ENCODE measurements at places on chromosomes 6 and 20.
A peak's percentile ranks its signal among the peaks of the same experiment; 100 is the strongest.

DNA sequence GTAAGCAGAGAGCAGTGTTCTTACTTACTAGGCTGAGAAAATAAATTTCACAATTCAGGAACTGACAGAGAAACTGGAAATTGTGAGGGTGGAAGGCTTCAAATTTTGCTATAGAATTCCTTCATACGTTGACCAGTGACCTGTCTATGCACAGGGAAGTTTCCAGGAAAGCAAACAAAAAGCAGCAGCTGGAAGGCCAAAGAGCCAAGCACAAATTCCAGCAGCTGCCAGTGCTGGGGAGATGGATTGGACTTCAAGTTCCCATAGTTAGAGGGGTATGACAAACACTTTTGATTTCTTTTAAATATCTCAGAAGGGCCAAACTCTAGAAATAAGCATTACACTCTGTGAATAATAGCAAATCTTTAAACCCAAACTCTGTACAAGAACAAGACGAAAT, 299.1 kb upstream of the KCNQ5 start:
- no peak for DNase-seq

- no peak for DNase-seq
Measured at GRCh38 chr20:19922716-19923115, 94.4 kb upstream of the NAA20 start.

GRCh38 chr6:33192671-33193602, 670 bp upstream of the COL11A2 start:
- DNase-seq = no peak

DNA sequence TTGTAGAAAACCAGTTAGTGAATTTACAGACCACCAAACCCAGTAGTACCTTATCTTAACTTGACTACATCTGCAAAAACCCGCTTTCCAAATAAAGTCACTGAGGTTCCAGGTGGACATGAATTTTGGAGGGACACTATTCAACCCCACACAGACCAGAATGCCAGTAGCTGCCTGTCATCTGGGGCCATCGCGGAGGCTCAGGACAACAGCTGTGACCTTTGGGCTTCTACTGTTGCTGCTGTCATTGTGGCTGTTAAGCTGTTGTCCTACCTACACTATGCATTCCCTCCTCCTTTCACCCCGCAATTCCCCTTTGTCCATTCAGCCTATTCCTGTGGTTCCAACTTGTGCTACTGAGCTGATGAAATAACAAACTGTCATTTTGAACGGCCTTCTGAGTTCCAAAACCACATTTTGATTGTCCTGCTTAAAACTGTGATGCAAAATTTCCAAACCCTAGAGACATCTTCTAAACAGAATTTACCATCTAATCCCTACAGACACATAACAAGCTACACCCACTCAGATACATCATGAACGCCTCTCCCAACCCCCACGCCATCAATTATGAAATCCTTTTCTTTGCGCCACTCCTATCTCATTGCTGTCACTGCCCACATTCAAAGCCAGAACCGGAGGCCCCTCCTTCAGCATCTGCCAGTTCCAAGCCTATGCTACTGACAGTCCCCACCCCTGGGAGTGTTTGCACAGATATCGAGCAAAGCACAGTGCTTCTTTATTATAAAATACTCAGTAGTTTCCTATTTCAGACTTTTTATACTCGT, 125.0 kb downstream of the C6orf118 start:
- no peak for DNase-seq

GRCh38 chr20:13294522-13294921, 73.4 kb downstream of the ISM1 start:
- DNase-seq = no peak

- no peak for DNase-seq
Measured at GRCh38 chr6:125094563-125094962, 59.0 kb upstream of the TPD52L1 start.

- DNase-seq = no peak
Measured at GRCh38 chr6:34276191-34276590, 27.4 kb upstream of the SMIM29 start.

GRCh38 chr6:168756009-168756634, 315.1 kb downstream of the SMOC2 start:
- DNase-seq = peak; percentile 35

DNA sequence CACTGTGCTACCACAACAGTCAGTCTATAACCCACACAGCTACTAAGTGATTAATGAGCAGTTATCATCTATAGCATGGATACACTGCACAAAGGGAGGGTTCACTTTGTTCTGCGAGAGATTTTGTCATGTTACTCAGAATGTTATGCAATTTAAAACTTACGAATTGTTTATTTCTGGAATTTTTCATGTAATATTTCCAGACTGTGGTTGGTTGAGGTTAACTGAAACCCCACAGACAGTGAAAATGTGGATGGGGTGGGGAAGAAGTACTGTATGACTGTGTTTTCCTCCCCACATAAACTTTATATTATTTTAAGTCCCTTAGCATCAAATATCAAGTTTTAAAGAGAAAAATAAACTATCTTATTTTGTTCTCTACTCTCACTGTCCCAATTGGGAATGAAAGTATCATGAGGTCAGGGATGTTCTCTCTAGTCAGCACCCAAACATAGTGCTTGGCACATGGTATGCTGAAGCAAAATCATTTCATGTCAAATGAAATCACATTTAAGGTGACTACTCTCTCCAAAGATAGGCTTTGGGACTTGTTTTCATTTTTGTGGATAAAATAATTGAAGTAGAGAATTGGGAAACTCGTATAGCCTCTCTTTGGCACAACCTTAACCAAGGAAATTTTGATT, 25.4 kb downstream of the DOP1A start:
- DNase-seq = no peak

DNA sequence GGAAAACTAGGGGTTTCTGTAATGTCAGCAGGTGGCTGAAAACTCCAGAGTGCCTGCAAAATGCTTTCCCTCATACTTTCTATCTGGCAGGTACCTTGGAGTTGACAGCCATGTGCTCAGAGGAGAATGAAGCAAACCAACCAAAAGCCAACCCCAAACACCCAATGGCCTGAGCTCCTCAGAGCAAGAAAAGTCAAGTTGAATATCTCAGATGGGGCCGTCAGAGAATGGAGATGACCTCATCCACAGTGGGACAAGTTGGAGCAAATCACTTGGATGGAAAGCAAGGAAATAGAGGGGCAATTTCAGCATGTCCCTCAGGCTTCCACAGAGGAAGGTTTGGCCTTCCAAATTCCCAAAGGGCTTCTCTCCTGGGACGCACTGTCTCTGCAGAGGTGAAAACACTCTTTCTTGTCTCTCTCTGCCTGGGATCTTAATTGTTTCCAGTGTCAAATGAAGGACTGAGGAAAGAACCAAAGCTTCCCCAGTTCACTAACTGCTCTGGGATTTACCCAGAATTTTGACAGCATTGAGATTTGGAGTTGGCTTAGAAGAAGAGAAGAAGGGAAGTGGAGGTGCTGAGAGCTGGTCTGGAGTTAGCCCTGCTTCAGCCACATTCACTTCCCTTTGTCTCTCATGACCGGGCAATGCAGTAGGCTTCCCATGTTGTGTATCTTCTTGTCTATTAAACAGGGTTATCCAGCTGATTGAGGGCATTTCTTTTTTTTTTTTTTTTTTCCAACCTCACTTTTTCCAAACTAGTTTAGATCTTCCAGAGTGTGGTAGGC, 42.2 kb downstream of the PRND start:
- DNase-seq = no peak

DNA sequence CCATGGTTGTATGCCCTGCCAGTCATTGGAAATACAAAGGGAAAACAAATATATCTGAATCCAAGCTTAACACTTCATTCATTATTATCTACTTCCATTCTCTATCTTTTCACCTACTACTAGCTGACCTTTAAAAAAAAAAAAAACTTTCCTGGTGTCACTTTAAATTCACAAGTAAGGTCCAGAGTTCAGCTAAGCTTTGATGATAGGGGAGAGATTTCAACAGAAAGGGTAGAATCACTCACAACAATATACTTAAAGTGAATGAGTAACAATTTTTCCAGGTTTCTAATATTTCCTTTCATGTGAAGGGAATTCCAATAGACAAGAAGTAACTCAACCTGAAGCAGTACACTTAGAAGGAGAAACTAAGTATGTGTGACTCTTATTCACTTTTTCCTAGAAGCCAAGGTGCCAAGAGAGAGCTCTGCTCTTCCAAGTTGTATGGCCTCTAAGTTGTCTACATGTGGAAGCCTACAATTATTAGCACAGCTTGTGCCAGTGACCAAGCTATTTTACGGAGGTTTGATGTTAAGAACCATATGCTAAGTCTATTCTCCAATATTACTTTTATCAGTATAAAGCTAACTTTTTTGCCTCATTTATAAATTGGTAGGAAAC, 371.7 kb downstream of the TENT5A start:
- no peak for DNase-seq

- DNase-seq = no peak
Measured at GRCh38 chr6:4084444-4085331, 5.8 kb upstream of the FAM217A start.

DNA sequence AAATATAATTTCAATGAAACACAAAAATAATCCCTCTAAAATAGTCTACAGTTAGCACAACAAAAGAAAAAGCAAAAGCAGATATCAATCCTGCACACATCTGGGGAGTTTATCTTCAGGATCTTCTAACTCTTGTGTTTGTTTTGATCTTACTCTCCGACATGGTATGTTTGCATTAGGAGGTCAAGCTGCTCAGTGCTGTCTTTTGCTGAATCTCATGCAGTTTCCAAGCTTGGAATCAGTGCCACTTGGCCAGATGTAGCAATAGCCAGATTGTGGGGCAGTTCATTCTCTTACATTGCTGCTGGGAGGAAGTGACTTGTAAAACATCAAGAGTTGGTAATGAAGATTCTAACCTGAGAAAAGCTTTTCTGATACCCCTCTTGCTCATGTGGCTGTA, 29.5 kb downstream of the RIOK1 start:
- DNase-seq = no peak

GRCh38 chr6:99602520-99603420, 3.9 kb upstream of the PRDM13 start:
- DNase-seq = no peak

DNA sequence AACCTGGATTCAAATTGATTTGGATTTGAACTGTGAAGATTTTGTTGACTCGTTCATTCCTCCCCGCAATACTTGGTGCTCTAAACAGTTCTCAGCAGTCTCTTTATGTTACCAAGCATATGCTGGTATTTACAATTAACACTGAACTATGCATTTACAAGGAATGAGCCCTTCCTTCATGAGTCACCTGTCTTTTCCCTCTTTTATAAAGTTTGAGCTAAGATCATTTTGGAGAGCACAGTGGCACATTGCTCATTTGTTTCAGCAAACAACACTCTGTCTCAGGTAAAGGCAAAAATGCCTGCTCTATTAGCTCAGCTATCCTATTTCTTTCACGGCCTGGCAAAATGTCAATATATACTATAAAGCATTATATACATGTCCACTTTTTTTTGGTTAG, 285.4 kb downstream of the PHACTR1 start:
- no peak for DNase-seq

GRCh38 chr6:57248311-57248895, 26.3 kb upstream of the RAB23 start:
- DNase-seq = no peak

GRCh38 chr6:166443166-166443565, 60.4 kb upstream of the MPC1 start:
- no peak for DNase-seq

- peak; percentile 48 for DNase-seq
Measured at GRCh38 chr6:43308101-43308989, at the start of gene CRIP3. CRIP3 (minus strand) TSS chr6:43308826; CDS start chr6:43308792, 34 bp downstream.

DNA sequence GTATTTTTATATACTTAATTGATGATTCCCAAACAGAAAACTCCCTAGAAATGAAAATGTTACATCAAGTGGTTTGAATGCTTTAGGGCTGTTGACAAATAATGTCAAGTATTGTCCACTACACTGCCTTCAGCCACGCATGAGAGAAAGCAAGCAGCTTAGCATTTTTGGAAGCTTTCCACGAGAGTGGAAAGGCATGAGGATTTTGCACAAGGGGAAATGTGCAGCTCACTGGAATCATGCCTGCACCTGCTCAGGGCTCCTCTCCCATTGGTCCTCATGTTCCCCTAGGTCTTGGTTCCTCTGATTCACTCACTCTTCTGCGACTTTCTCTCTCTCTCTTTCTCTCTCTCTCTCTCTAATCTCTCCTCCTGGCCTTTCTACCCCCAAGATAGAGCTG, 439.5 kb upstream of the CDH4 start:
- no peak for DNase-seq

DNA sequence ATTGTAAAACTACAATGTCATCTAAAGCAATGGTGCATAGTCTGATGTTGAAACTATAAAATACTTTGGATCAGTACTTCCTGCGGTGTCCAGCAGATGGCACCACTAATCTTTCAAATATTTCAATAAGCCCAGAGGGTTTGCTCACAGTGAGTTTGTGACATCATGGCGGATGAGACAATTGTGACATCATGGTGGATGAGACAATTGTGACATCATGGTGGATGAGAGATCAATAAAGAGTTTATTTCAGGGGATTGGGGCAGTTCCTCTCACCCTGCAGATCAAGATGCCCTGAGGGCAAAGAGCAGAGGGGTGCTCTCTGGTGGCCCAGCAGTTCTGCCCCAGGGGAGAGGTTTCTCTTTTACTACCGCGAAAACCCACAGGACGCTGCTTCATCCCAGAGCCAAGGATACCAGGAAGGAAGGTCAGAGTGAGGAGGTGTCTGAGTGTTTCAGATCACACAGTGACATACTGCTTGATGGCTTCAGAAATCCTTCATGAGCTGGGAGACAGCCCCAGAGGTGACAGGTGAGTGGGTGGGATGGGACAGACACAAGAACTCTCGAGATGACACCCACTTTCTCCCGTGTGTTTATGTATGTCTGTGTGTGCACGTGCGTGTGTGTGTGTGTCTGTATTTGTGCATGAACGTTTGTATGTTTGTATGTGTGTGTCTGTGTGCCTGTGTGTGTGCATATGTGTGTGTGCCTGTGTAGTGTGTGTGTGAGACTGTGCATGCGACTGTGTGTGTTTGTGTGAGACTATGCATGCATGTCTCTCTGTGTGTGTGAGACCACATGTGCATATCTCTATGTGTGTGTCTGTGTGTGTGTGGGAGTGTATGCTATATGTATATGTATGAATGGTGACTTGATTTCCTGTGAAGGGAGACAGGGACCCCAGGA, 7.3 kb upstream of the ULBP2 start:
- peak; percentile 61 for DNase-seq

GRCh38 chr20:2042400-2042799, 48.5 kb upstream of the PDYN start:
- no peak for DNase-seq
